ENCODE measurements at places on chromosomes 12 and 14.
A peak's percentile ranks its signal among the peaks of the same experiment; 100 is the strongest.

- DNase-seq, result no peak
Observed at GRCh38 chr12:20477672-20478071, 109.3 kb downstream of the PDE3A start.

DNA sequence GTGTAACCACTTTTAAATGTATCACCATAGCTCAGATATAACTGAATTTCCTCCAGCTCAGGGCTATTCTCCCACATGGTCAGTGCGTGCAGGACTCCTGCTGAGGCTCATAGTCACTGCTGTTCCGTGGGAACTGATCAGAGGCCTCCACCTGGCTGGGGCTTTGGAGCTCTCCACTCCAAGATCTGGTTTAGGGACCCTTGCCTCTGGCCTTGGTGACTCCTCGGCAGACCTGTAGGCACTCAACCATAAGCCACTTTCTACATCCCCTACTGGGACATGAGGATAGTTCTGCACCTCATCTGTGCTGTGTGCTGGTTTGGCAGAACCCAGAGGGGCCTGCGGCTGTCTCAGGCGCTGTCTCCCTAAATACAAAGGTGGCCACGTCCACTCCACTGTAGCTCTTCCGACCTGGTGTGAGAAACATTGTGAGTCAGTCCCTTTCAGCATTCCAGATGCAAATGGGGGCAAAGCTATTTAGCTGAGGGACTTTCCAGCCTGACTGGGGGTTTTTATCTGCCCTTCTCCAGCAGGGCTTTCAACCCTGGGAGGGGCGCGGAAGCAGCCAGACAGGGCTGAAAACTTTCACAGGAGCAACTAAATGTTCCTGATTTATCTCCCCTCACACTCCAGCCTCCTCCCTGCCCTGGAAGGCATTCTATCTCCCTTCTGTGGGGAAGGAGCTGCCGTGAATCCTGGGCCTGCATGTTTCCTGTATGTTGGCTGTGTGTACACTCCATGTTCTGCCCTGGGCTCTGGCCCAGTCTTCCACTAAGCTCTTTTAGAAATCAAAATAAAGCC is 218.3 kb upstream of the DAAM1 start:
- DNase-seq, result no peak

DNA sequence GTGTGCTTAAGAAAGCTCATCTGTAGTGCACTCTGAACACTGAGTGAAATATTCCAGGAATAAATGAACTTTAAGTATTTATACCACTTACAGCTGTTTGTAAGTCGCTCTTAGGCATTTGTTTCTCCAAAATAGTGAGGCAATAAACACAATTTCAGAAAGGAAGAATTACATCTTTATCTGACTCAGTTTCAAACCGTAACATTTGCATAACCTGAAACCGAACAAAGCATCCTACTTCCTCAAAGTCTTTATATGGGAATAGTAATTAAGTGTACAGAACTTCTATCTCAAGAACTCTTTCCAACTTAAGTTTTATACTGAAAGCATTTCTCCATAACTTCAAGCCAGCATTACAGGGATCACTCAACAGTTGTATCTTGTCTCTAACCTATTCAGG is 58.4 kb downstream of the SOX5 start:
- DNase-seq, result no peak

DNA sequence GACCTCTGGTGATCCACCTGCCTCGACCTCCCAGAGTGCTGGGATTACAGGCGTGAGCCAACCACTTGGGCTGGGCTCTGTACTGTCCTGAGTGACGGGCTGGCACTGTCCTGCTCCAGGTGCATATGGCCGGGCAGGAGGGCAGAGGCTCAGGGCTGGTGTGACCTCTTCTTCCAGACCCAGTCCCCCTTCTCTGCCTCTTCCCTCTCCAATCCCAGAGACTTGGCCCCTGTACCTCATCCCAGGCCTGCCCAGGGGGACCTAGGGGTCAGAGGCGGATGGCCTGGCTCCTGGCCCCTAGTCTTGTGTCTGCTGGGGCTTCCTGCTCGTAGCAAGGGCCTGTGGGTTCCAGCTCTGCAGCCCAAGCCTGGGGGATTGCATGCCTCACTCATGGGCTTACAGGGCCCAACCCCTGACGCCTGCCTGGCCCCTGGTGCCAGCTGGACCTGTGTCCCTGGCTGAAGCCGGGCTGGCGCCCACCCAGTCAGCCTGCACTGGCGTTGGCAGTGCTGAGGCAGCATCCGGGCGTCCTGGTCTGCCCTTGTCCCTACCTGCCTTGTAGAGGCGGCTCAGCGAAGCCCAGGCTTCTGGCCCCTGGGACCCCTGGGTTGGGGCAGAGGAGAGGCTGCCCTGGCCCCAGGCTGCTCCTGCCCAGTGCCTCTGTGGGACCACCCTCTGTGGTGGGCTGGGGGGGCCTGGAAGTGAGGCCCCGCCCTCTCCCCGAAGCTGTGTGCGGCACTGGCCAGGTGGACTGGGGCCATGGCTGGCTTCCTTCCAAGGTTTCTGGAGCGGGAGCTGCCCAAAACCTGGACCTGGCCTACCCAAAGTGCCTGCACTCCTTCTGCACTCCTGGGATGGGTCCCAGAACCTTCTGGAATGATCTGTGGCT is 4.3 kb downstream of the TEDC1 start:
- DNase-seq, result no peak

GRCh38 chr12:115137812-115138521 is 454.0 kb upstream of the TBX3 start:
- DNase-seq, result no peak

DNA sequence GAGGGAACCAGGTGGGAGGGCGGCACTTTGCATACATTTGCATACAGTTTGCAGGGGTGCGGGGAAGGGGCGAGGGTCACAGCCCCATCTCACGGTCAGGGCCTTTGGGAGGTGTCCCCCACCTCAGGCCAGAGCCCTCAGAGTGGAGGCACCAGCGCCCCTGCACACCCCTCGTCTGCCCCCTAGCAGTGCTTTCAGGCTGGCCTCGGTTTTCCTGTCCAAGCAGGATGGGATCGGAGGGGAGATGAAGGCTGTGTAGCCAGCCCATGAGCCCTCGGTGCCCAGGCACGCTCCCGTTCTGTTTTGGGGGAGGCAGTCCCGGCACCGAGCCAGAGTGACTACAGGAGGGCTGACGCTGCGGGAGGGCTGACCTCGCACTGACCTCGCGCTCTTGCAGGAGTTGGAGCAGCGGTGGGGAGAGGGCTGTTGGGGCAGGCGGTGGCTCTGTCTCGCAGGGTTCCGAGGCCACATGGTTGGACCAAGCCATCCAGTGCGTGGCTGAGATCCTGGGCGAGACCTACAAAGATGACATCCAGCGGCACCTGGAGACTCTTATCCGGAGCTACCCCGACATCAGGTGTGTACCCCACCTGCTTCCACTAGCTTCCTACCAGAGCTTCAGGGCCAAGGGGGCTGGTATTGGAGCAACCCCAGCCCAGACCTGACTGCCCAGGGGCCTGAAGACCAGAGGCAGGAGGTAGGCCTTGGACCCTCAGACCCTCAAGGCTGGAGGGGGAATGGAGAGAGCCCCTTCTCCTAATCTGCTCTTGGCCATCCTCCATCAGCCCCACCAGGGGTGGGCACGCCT is 13.6 kb downstream of the EXOC3L4 start:
- DNase-seq, result no peak

- DNase-seq, result no peak
Observed at GRCh38 chr12:79587368-79587767, 103.4 kb downstream of the PAWR start.

DNA sequence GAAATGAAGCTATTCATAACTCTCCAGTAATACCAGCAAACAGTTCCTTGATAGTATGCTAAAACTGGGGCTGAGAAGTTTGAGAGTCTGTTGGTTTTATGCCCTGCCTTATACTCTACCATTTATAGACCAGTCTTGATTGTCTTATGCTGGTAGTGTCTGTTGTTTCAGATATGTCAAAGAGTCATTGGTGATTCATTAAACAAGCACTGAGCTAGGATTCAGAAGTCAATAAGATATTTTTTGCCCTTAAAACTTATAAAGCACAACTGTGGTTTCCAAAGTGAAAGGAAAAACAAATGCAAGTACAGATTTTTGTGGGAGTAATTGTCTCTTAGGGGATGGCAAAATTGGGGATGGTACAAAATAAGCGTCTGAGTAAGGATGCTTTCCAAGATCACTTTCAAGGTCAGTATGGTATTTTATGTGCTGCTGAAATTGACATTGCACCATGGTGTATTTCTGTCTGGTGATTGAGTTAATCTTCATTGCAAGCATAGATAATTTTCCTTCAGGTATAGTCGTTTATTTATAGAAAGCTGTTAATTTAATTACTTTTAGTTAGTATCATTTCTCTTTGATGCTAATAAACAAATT is 289.5 kb upstream of the E2F7 start:
- DNase-seq, result no peak

DNA sequence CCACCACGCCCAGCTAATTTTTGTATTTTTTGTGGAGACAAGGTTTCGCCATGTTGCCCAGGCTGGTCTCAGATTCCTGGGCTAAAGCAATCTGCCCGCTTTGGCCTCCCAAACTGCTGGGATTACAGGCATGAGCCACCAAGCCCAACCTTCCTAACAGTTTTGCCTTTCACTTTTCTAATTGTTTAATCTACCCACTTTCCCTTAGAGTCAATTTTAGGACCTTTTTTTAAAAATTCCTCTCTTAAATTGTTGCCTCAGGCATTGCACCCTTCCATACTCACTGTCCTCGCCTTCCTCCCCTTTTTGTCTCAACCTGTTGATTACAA is 11.5 kb downstream of the ZFHX2 start:
- no peak for DNase-seq

GRCh38 chr14:61739133-61739532 is 23.1 kb upstream of the SNAPC1 start:
- no peak for DNase-seq

DNA sequence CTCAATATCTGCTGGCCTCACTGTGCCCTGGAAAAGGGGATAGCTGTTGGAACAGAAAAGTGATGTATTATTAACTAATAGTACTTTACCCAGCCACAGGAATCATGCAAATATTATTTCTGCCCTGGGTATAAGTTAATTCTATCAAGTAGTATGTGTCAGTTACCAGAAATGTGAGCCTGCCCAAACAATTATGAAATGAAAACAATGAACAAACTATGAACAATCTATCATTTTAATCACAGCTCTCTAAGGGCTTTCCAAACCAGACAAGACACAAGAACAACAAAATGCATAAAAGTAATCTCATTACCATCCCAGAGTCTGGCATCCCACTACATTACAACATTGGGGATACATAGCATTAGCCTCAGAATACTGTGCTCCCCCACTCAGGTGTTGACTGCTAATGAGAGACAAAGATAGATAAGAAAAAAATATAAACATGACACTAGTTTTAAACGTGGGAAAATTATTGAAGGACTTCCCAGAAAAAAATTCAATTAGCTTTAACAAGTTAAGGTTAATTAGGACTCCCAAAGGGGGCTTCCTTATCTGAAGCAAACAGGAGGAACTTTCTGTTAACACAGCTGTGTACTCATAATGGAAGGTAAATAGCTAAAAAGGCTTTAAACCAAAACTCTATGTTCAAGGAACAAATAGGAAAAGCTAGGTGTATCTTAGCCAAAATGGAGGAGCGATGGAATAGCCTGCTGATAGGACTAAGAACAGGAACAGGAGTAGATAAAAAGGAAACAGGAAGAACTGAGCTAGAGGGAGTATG is 3.3 kb downstream of the DCAF5 start:
- DNase-seq, result no peak

DNA sequence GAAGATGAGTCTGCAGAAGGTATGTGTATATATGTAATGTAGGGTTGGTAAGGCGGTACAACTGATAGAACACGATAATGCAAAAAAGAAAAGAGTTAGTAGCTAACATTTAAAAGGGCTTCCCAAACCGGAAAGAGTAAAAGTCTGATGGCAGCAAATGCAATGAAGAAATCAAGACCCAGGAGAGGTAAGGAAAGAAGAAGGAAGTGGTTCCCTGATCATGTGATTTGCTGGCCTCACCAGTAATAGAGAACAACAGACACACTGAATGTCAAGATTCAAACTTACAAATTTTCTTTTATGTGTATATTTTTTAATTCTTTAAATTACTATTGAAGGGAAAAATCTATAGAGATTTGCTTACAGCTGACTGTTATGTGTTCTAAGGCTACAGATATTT is 18.4 kb downstream of the ZFC3H1 start:
- DNase-seq, result no peak

GRCh38 chr12:79886917-79887519 is 47.9 kb downstream of the PPP1R12A start:
- peak; percentile 8 for DNase-seq

DNA sequence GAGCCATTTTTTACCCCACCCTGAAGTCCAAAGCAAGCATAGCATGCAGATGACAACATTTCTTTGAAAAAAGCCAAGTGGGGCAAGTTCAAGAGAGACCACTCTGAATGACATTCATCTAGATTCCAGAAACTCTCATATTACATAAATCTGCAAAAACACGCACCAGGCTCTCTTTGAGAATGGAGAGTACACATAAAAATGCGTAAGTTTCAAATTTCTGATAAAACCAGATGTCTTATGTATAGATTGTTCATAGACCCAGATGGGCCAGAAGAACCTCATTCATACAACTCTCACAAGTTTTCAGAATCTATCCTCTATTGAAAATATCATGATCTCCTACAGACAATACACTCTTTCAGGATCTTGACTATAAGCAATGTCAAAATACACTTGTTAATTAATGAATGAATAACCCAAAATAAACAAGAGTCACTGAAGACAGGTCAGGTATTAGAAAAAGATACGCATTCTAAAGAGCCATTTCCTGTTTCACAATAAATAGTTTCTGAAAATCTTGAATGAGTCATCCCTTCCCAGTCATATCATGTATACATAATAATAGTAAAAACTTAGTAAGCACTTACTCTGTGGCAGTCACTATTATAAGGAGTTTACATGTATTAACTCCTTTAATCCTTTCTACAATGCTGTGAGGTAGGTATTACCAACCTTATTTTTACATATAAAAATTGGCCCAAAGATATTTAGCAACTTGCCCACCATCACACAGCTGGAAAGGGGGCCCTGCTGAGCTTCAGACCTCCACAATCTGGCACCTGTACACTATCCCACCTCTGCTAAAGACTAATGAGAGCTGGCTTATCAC is 72.0 kb downstream of the PPP2R5E start:
- peak; percentile 25 for DNase-seq

DNA sequence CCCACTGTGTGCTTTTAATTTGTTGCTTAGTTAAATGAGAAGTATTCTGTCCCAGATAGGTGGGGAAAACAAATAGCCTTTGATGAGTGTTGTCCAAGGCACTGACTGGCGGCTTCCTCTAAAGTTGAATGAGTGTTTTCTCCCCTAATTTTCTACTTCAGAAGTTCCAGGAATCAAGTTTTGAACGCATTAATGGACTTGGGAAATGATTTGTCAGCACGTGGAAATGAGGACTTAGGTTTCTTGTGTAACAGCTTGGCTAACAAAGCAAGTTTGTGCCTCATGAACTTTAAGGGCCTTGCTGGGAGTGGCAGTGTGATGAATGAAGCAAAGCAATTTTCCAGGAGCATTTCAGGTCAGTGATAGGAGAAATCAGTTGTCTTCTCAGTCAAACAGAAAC is 56.9 kb downstream of the LIN52 start:
- DNase-seq, result peak; percentile 90

- DNase-seq, result no peak
Observed at GRCh38 chr12:71476513-71476912, 36.9 kb downstream of the LGR5 start.

- DNase-seq, result no peak
Observed at GRCh38 chr14:100045642-100046344, 19.4 kb upstream of the EVL start.

- peak; percentile 76 for DNase-seq
Observed at GRCh38 chr14:23154964-23155587, 28.4 kb downstream of the SLC7A8 start.

- no peak for DNase-seq
Observed at GRCh38 chr12:8823565-8824300, 1.3 kb downstream of the A2ML1 start.

- DNase-seq, result no peak
Observed at GRCh38 chr12:50505675-50506530, 1.1 kb downstream of the DIP2B start.

Measured in large intestine (tissue), 12 donors.